ENCODE measurements at places on chromosomes 3 and 15.
A peak's percentile ranks its signal among the peaks of the same experiment; 100 is the strongest.

DNA sequence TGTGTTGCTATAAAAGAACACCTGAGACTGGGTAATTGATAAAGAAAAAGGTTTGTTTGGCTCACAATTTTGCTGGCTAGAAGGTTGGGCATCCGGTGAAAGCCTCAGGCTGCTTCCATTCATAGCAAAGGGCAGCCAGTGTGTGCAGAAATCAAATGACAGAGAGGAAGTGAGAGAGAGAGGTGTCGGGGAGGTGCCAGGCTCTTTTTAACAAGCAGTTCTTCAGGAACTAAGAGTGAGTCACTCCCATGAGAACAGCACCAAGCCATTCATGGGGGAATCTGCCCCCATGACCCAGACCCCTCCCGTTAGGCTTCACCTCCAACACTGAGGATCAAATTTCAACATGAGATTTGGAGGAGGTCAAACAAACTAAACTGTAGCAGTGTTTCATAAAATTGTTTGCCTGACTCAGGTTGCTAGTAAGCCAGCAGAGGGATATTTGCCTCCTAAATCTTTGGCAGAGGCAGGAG, 4.5 kb upstream of the PARP15 start:
- DNase-seq: no peak

- DNase-seq: no peak
These were observed 41.3 kb downstream of the GLDN start for GRCh38 chr15:51382787-51383186.

- no peak for DNase-seq
These were observed 48.5 kb downstream of the ANAPC13 start for GRCh38 chr3:134437211-134437752.

DNA sequence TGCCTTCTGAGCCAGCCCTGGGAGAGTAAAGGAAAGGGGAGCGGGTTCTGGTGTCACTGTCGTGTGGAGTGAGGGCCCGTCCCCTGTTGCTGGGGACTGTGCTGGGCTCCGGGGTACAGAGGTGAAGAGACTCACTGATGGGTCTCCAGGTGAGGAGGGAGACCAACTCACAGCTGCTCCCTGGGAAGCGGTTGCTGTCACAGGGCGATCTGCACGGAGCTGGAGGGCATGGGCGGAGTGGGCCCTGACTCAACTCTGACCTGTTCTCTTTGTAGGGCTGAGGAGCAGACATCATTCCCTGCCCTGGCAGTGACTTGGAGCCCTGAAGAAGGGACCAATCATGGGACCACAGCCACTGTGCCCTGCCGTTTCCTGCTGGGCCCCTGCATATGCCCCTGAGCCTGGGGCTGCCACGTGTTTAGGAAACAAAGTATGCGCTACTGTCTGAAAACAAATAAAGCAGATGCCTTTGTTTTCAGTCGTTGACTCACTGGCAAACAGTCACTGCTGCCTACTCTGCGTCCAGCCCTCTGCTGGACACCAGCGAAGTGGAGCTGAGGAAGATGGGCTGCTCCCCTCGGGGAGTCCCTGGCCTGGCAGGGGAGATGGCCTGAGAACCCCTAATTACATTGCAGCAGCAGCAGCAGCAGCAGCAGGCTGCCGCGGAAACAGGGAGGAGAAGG, 22.9 kb upstream of the PLXNA1 start:
- DNase-seq: no peak

DNA sequence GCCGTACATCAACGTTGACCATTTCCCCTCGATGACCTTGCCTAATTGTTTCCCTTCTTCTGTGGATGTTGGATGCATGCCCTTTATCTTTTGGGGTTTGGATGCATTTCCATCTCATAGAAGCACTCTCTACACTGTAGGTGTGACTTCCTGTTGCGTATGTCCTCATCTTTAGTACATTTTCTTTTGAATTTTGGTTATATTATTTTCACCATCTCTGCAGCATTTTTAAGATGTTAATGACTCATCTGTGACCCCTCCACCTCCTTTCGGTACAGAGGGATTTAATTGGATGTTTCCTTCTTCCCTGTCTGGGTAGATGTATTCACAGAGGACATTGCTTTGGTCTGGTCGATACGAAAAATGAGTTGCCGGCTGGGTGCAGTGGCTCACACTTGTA, 172.1 kb downstream of the APBA2 start:
- no peak for DNase-seq

DNA sequence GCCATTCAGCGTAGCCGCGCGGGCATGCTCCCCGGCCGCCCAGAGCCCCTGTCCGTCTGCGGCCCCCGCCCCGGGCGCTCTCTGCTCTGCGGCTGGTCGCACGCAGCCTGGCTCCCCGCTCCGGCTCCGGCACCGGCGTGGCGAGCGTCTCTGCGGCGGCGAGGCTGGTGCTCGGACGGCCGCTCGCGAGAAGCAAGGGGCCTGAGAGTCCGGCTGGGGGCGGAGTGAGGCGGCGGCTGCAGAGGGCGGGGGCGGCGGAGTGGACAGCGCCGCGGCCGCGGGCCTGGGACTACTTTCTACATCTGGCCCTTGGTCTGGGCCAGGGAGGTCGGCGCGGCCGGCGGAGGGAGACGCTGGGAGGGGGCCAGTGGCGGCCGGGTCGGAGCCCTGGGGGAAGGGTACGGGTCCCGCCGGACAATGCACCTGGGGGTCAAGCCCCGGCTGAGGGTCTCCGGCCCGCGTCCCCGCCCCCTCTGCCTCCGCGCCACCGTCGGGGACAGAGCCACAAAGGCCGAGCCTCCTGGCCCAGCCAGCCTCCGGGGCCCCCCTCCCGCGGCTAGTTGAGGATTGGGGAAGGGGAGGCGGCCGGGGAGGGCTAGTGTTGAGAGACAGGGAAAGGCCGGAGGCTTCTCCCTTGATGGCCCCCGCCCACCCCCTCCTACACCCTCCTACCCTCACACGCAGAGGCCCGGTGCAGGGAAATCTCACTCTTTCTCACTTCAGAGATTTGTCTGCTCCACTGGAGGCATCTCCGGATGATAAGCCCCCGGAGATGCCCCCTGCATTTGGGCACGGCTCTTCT, at the start of gene PRTG:
Gene PRTG, minus strand, starts transcription at position 226 of the 802 bp plus-strand sequence. Its CDS starts 221 bp downstream, at position 5.
- no peak for DNase-seq

DNA sequence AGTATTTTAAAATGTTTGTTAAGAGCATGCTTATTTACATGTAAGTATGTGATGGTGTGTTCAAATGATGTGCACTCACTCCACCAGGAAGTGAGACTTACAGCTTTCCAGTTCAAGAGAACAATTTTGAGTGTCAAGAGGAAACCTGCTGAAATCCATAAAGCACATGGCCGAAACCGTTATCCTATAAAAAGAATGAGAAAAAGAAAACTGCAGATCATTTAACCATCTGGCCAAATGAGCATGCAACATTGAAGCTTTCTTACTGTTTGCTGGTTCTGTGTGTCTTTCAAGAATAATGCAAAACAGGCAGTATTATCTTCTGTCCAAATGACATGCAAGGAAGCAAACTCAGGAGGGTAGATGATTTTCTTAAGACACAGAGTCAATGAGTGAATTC, 26.3 kb downstream of the GABRR3 start:
- no peak for DNase-seq

DNA sequence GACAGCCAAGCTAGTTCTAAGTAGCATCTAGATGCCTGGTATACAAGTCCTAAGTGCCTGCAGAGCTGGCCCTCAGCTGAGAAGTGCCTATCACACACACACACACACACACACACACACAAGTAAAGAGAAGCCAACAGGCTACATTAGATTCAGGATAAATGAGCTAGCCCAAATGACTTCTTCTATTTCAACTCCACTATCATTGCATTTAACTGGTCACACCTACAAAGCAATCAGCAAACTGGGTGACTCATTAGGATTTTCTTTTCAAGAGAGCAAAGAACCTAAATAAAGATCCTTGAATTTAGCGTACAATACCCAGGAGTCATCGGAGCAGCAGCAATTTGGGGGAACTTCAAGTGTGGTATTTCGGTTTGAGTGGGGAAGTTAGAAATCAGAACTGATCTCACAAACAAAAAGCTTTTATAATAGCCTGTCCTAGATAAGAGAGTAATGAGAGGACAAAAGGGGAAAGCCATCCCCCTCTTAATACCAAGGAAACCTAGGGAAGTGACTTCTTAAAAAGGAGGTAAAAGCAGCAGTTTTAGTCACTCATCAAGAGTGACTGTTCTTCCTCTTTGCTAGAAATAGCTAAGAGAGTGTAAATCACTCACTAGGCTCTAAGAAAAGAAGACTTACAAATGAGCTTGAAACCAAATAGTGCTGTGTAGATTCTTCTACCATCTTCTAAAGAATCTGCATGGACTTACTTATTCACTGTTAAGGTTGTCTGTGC, 112.7 kb downstream of the TNIK start:
- DNase-seq: no peak

DNA sequence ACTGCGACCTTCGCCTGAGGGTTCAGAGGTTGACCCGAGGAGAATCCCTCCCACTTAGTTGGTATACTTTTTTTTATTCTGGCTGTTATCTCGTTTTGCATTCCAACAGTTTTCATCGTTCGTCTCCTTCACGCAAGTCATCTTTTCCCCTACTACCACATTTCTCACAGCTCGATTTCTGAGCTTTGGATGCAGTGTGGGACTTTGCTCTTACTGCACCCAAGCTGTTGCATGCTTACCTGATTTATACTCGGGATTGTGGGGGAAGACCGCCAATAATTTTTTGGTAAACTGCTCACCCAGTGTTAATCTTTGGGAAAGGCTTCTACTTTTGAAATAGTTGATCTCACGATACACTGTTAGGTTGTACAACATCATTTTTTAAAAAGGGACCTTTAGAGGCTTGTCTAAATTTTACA, 702 bp downstream of the TBC1D23 start:
- DNase-seq: no peak

DNA sequence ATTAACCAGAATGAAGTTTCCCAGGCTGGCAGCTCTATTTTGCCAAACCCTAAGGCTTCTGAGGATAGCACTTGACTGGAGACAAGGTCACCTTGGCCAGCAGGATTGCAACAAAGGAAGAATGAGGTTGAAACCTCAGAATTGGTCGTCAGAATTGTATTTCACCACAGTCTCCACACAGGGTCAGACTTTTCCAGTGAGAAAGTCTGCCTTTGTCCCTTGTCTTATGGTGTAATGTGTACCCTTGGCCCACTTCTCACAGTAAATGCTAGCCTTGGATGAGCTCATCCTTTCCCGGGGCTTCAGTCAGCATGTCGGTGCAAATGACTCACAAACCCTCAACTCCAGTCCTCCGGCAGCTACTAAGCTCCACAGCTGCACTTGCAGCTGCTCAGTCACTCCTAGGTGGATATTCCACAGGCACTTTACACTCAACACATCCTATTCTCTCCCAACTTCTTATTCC, 19.7 kb downstream of the SSR3 start:
- DNase-seq: no peak

DNA sequence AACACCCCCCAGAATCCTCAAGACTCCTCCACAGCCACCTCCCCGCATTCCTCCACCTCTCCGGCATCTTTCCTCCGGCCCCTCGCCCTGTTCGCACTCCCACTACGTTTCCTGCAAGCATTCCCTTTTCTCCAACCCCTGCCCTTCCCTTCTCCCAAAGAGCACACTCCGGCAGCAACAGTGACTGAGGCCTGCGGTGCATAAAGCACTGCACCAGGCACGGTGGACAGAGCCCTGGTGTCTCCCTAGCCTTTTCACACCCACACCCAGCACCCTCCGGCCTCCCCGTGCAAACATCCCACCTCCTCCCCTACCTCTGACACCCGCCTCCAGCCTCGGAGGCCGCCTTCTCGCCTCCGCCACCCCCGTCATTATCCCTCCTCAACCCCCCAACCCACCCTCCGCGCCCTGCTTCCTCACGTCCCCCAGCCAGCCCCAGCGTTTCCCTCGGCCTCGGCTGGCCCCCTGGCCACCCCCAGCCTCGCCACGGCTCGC, 577 bp downstream of the ZNF148 start:
- DNase-seq: peak; percentile 10

GRCh38 chr15:97652700-97653167, 307.8 kb upstream of the ARRDC4 start:
- no peak for DNase-seq

DNA sequence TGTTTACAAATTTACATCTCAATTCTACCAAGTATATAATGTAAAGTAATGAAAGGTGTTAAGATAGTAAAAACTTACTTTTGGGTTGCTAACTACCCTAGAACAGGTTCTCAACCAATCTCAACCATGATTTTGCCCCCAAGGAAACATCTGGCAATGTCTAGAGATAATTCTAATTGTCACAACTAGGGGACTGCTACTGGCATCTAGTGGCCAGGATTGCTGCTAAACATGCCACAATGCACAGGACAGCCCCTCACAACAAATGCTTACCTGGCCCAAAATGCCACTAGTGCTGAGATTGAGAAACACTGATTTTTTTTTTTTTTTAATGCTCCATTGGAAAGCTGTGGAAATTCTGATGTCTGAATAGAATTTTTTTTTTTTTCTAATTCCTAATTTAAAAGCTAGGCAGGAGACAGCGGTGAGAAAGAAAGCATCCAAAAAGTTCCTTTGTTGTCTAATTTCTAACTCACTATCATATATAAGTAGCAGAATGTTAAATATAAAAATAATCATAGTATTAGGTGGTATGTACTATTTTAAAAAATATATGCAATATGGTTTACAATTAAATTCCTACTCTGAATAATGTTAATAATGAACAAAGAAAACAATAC, 81.5 kb downstream of the TJP1 start:
- no peak for DNase-seq

DNA sequence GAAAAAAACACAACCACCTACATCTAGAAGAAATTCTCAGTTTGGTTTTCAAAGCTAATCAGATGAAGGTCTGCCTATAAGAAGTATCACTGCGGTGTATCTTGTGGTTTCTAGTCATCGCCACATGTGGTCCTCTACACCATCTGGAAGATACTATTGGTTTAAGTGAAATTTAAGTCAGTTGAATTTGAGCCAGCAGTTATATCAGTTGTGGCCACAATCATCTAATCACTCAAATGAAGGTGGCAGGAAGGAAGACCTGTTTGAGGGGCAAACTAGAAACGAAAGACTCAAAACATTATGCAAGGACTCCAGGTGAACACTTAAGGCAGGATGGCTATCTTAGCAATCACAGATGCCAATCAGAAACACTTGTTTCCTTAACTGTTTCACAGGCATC, 48.7 kb downstream of the ETV5 start:
- DNase-seq: no peak

DNA sequence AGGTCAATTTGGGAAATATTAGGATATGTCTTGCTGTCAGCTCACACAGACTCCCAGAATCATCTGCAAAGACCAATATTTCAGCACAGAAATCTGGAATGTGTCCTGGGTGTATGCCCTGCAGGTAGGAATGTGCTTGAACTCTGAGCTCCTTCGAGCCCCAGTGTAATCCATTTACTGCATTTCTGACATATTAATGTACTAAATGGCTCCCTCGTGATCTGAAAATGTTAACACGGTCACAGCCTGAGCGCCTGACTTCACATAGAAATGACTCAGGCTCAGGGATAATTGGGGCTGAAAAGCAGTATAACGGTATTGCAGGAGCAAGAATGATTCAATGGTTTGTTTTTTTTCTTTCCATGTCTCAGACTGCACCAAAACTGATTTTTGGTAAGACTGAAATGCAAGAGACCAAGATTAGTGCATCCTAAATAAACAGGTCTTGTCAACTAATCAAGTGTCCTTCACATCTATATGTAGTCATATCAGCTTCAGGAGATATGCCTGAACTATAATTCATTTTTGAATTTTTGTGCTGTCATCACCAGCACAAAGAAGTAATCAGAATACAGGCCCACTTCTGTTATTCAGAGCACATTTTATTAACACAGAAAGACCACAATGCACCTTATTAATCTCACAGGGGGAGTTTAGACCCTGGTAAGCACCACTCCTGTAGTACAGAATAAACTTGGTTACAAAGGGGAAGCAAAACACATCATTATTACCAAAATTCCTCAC, 49.8 kb downstream of the DCLK3 start:
- DNase-seq: no peak

GRCh38 chr3:43759297-43759782, 68.6 kb downstream of the ABHD5 start:
- DNase-seq: no peak

Data from stimulated activated CD8-positive, alpha-beta memory T cell treated with anti-CD3 and anti-CD28 coated beads, Interleukin-4, amount 100 ng/mL, for 1 hour (primary cell).